ENCODE measurements at places on chromosomes 5 and 9.

DNA sequence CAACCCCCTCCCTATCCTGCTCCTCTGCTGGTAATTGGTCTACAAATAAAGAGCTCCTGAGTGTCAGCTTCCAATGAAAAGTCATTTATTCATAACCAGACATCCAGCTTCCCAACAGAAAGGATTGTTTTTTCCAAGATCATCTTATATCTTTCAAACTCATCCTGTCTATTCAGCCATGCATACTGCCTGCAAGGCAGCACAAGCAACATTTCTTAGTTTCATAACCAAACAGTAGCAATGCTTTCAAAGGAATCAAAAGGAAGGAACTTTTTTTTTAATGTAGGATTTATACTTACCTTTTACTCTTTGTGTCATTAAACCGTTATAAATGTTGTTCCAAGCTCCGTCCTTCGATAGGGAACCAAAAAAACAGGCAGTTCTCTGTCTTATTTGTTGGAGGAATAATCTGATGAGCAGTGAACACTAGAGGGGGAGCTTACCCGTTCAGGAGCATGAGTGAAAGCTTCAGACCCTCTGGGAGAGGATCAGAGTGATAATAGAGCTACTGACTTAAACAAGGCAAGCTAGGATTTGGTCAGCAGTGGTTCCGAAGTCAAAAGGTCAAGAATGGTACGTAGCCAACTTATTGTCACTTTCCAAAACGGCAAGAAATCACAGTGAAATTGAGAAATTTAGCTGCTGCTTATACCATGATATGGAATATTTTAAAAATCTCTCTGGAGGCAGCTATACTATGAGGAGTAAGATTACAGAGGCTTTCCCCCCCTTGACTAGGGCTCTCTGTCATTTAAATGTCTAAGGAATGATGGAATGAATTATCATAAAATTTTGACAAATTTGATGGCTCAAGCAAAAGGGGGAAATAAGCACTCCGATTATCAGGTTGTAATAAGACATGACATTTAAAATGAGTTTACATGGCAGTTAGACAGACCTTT lies 892.9 kb downstream of the NR2F1-AS1 start:
- no peak for DNase-seq

DNA sequence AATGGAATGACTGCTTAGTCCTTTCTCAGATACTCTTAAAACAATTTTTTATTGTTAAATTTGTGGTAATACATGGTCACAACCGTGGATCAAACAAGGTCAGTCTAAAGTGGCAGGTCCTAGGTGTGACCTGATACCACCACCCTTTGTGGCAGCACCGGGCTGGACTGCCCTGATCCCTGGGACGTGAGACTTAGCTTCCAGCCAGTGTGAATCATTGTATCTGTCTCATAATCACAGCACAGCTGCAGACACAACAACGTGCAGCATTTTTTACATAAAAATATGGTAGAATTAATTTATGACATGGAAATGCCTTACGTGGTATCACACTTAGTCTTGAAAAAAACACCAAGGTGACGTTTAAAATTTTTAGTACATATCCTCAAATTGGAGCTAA lies 7.8 kb downstream of the TOR1B start:
- no peak for DNase-seq

GRCh38 chr9:21477466-21477865 lies 4.6 kb downstream of the IFNE start:
- DNase-seq = no peak

DNA sequence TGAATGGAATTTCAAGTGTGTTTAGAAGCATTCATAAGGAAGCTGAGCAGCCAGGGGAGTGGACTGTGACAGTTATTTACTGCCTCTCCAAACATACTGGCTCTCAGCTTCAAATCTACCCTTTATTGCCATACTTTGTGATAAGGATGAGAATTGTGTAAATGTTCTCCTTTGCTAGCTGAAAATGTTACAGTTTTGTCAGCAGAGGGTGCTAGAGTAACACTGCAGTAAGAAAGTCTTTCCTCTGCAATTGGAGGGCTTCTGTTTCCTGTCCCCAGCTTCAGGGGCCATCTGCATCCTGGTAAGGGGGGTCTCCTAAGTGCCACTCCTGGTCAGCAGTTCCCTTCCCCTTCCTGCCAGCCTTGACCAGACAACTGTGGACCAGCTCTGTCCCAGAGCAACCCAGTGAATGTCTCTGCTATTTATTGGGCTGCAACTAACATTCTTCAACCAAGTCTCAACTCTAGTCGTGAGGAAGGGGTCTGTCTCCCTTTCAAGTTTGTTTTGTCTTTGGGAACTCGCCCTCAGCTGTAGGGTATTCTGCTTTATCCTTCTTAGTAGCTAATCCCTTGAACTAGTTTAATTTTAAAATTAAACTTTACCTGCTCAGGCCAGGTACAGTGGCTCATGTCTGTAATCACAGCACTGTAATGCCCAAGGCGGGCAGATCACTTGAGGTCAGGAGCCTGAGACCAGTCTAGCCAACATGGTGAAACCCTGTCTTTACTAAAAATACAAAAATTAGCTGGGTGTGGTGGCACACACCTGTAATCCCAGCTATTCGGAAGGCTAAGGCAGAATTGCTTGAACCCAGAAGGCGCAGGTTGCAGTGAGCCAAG lies 45.3 kb downstream of the RAPGEF6 start:
- no peak for DNase-seq

DNA sequence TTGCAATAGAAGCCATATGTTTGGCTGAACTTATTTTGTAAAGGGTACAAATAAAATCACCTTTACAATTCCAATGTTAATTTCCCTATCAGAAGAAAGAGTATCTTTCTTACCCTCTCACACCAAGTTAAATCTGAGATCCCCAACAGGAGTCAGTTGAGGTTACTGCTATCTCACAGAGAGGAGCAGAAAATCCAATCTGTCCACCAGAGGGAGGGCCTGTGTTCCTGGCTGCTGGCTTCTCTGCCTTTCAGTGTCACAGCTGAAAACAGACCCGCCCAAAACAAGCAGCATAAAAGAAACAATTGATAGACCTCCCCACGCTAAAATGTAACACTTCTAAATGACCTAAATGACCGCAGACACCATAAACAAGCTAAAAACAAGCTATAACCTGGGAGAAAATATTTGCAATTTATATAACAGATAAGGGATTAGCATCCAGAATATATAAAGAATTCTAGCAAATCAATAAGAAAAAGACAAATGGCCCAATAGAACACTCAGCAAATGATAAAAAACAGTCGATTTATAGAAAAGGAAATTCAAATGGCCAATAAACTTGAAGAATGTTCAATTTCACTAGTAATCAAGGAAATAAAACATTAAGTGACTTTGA lies 24.5 kb upstream of the MVB12B start:
- peak; percentile 5 for DNase-seq

DNA sequence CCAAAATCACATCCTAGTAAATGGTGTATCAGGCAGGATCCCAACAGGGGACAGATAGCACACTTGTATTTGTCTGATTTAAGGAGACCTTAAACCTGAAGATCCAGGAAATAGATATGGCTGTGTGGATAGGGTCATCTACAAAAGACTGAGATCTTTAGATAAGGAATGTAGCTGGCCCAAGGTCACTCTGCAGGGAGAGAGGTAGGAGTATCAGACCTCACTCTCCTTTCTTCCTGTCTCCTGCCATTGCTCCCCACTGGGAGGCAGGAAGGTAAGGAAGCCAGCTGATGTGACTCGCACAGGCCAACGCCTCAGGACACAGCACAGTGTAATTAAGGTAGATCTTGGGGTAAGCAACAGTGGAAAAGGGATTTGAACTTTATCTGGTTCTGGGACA lies 85.8 kb downstream of the PLPPR1 start:
- DNase-seq = no peak

GRCh38 chr9:136823136-136824046 lies 15.6 kb downstream of the RABL6 start:
- DNase-seq = no peak

DNA sequence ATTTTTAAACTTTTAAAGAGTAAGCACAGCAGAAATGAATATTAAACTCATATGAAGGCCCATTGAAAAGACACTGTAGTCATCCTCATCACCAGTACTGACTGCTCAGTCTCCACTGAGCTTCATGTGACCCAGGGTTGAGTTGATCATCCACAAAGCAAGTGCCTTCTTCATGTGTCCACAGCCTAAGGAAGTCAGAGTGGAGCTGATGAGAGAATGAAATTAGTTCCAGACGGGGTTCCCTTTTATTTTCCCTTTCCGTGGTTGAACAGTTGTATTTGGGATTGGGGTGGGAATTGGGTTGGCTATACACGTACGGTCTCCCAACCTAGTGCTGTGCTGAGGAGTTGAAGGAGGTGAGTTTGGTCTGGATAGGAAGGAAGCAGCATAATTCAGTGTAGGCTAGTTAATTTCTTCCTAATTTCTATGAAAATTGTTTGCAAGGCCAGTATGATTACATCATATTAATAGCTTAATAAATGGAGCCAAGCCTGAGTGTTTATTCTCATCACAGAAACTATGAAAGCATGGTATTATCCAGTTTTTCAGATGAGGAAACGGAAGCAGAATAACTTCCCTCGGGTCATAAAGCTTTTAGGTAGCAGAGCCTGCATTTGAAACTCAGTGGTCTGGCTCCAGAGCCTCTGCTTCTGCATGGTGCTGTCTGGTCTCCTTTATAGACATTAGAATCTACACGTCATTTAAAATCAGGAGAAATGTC lies 103.9 kb upstream of the DMRT1 start:
- no peak for DNase-seq

GRCh38 chr9:72790989-72791388 lies 161.9 kb downstream of the ALDH1A1 start:
- no peak for DNase-seq

- no peak for DNase-seq
Observed at GRCh38 chr9:89026876-89027275, 35.6 kb downstream of the S1PR3 start.
